ENCODE measurements at places on chromosomes 11 and 22.
A peak's percentile ranks its signal among the peaks of the same experiment; 100 is the strongest.

DNA sequence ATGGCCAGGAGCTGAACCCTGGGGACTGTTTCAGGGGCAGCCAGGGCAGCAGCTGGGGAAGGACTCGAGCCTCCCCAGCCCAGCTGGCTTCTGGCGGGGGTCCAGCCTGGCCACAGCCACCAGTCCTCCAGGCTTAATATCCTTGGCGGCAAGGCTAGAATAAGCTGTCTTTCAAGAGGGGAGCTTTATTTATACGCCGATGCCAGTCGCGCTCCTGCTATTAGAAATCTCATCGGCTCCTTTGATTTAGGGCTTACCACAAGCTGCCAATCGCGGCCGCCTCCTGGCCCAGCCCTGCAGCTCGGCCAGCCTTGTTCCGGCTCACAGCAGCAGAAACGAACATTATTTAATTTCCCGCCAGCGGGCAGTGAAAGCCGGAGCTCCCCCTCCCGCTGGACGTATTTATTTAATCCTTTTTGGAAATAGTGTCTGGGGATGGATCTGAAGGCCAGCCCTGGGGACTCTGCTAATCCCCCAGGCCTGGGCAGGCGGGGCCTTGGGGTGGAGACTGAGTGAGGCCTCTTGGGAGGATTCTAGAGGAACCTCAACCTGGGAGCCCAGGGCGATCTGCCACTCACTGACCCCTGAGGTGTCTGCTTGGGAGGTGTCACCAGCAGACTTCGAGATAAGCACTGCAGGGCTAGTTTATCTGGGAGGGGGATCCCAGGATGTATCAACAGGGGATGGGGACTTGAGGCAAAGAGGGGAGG, 363.1 kb downstream of the MN1 start:
- H3K27ac ChIP-seq, result no peak overlapping the region
- H3K4me3 ChIP-seq, result no peak overlapping the region
- no peak for DNase-seq
- no peaks in the 10 kb centered on the region for H3K36me3 ChIP-seq
- no peaks in the 10 kb centered on the region for H3K27me3 ChIP-seq

- H3K36me3 ChIP-seq, result no peaks in the 10 kb centered on the region
- no peaks in the 10 kb centered on the region for H3K27me3 ChIP-seq
- H3K4me3 ChIP-seq, result no peak overlapping the region
Measured at GRCh38 chr11:45089251-45089650, 57.2 kb upstream of the PRDM11 start.

DNA sequence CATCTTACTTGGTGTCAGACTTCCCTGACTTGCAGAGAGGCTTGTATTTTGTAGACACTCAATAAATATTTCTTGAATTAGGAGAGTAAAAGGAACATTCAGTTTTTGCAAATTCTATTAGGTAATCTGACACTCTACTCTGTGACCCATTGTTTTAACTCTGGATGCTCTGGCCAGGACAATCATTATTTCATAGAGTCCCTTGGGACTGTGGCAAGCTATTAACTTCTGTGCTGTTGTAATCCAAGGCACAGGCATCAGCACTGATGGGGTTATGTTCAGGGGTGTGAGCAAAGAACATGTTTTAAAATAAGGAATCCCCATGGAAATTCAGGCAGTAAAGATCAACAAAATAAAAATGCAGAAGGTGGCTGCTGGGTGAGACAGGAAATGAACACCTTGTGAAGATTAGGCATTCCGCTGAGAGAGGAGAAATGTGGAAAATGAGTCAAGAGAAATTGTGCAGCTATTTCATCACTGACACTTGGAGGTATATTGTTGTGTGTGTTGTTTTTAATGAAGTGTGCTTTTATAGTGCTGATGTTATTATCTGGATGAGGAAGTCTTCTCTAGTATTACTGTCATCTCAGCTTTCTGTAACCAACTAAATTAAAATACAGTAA, 175.2 kb downstream of the WNT11 start:
- peak; percentile 16 for DNase-seq
- no peaks in the 10 kb centered on the region for H3K27me3 ChIP-seq
- H3K4me3 ChIP-seq, result no peak overlapping the region
- H3K4me1 ChIP-seq, result peaks cover 18% of the 10 kb centered on the region
- H3K27ac ChIP-seq, result no peak overlapping the region

DNA sequence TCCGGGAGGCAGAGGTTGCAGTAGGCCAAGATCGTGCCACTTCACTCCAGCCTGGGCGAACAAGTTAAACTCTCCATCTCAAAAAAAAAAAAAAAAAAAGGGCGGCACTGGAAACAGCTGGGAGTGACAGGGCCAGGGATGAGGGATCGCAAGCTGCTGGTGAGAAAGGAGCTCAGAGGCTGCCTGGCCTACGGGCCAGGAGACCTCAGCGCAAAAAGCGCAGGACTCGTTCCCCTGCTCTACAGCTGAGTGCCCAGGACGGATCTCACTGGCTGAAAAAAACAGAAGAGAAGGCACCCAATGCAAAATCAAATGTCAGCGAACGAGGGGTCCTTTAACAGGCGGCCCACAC, 650 bp upstream of the NUP50 start:
- H3K27me3 ChIP-seq, result no peaks in the 10 kb centered on the region
- DNase-seq, result peak; percentile 51
- H3K27ac ChIP-seq, result peak overlapping the region; percentile 88
- H3K4me1 ChIP-seq, result peaks cover 46% of the 10 kb centered on the region

- H3K27me3 ChIP-seq, result peaks cover 7% of the 10 kb centered on the region
- peaks cover 30% of the 10 kb centered on the region for H3K4me1 ChIP-seq
- H3K36me3 ChIP-seq, result peaks cover 15% of the 10 kb centered on the region
- peak overlapping the region; percentile 73 for H3K4me3 ChIP-seq
- H3K27ac ChIP-seq, result peak overlapping the region; percentile 86
Measured at GRCh38 chr11:63813563-63814382, 517 bp downstream of the SPINDOC start.

GRCh38 chr11:13127161-13127560, 118.0 kb downstream of the RASSF10 start:
- H3K27me3 ChIP-seq, result no peaks in the 10 kb centered on the region
- peaks cover 5% of the 10 kb centered on the region for H3K36me3 ChIP-seq
- no peak overlapping the region for H3K27ac ChIP-seq
- no peaks in the 10 kb centered on the region for H3K4me1 ChIP-seq

- DNase-seq, result peak; percentile 20
- H3K4me3 ChIP-seq, result no peak overlapping the region
- no peaks in the 10 kb centered on the region for H3K27me3 ChIP-seq
- H3K4me1 ChIP-seq, result peaks cover 8% of the 10 kb centered on the region
Measured at GRCh38 chr11:117502015-117502778, 174.5 kb downstream of the CEP164 start.

DNA sequence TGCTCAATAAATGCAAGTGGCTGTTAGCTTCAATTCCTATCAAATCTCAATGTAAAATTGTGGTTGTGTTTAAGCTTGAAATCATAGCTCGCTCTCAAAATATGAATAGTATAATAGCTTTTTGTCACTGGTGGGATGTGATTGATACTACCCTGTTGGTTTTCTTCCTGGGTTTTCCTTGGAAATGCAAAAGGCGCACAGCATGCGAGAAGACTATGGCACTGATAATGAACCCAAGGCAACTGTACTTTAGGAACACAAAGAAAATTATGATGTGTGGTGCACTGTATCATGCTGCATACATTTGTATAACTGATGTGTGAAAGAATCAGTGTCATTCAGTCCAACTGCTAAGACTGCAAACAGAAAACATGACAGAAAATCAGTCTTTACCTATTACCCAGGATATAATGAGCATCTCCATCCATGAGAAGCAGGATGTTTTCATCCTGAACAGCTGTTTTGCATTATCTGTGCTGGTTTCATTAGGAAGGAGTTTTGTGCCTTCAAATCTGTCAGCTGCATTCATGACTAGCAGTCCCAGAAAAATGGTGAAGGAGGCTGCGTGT, 101.2 kb downstream of the TRPC6 start:
- no peaks in the 10 kb centered on the region for H3K36me3 ChIP-seq
- no peak overlapping the region for H3K4me3 ChIP-seq
- peaks cover 11% of the 10 kb centered on the region for H3K4me1 ChIP-seq
- no peaks in the 10 kb centered on the region for H3K27me3 ChIP-seq
- no peak for DNase-seq
- no peak overlapping the region for H3K27ac ChIP-seq

- no peak for DNase-seq
- H3K4me1 ChIP-seq, result peaks cover 14% of the 10 kb centered on the region
- no peak overlapping the region for H3K4me3 ChIP-seq
- H3K36me3 ChIP-seq, result no peaks in the 10 kb centered on the region
- H3K27me3 ChIP-seq, result no peaks in the 10 kb centered on the region
Measured at GRCh38 chr11:92390783-92391182, 166.2 kb downstream of the FAT3 start.

DNA sequence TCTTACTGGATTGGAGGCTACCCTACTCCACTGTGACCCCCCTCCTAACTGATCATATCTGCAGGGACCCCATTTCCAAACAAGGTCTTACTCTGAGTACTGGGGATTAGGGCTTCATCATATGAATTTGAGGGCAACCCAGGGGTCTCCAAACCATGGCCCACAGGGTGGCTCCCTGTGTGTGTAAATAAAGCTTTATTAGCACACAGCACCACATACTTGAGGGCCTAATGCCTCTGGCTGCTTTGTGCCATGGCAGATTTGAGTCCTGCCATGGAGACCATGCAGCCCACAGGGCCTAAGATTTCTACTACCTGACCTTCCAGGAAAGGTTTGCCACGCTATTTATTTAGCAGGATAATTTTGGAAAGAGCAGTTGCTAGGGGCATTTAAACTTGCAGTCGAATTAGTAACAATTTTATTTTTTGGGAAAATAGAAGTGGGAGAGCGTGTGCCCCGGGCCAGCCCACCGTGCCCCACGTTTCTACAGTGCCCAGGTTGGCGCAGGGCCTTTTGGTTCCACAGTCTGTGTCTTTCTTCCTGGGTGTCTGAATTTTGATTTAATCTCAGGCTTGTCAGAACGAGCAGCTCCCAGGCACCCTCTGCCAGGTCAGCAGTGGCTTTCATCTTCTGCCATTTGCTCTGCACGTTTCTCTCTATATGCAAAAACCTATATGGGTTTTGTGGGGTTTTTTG, 92.3 kb downstream of the KCNQ1 start:
- DNase-seq, result no peak
- H3K27ac ChIP-seq, result no peak overlapping the region
- no peaks in the 10 kb centered on the region for H3K36me3 ChIP-seq
- peaks cover 8% of the 10 kb centered on the region for H3K4me1 ChIP-seq

- peak overlapping the region; percentile 88 for H3K4me3 ChIP-seq
- peak overlapping the region; percentile 74 for H3K27ac ChIP-seq
- H3K27me3 ChIP-seq, result peaks cover 30% of the 10 kb centered on the region
- H3K4me1 ChIP-seq, result peaks cover 37% of the 10 kb centered on the region
- peak; percentile 99 for DNase-seq
Measured at GRCh38 chr11:63767565-63768236, 874 bp downstream of the ZFTA start.

- no peaks in the 10 kb centered on the region for H3K36me3 ChIP-seq
- no peaks in the 10 kb centered on the region for H3K4me1 ChIP-seq
- DNase-seq, result no peak
- no peaks in the 10 kb centered on the region for H3K27me3 ChIP-seq
Measured at GRCh38 chr11:31940371-31941037, 129.4 kb upstream of the PAX6 start.

DNA sequence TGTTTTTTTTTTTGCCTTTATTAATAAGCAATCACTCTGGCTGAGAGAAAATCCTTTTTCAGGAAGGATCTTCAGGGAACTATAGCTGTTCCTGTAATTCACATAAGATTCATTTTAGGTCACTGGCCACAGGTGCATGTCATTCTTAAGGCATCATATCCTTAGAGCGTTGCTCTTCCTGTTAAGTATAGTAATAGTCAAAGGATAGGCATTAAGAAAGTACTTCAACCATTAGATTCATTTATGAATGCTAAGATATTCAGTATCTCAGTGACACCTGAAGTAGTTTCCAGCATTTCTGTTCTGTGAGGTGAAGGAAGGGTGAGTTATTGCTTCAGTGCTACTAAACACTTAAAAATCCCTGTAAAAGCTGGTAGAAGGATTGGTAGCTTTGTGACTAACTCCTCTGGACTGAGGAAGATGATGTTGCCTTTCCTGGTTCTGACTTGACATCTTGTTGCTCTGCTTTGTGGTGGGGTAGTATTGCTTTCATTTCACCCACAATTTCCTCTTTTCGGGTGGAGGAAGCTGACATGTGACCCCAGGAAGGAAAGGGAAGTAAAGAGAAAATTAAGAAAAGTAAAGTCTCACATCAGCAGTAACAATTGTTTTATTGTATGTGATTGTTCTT, 34.7 kb downstream of the RNF169 start:
- H3K27me3 ChIP-seq, result no peaks in the 10 kb centered on the region
- H3K4me1 ChIP-seq, result no peaks in the 10 kb centered on the region
- H3K4me3 ChIP-seq, result no peak overlapping the region
- H3K27ac ChIP-seq, result no peak overlapping the region
- DNase-seq, result no peak

- H3K27ac ChIP-seq, result no peak overlapping the region
- no peaks in the 10 kb centered on the region for H3K27me3 ChIP-seq
- H3K4me3 ChIP-seq, result no peak overlapping the region
- no peak for DNase-seq
- H3K4me1 ChIP-seq, result no peaks in the 10 kb centered on the region
- H3K36me3 ChIP-seq, result no peaks in the 10 kb centered on the region
Measured at GRCh38 chr11:30724274-30724673, 138.1 kb upstream of the MPPED2 start.

GRCh38 chr22:50717709-50718351, 20.2 kb upstream of the ACR start:
- H3K27me3 ChIP-seq, result peaks cover 51% of the 10 kb centered on the region
- no peak overlapping the region for H3K4me3 ChIP-seq
- DNase-seq, result no peak
- no peaks in the 10 kb centered on the region for H3K36me3 ChIP-seq
- no peak overlapping the region for H3K27ac ChIP-seq
- H3K4me1 ChIP-seq, result no peaks in the 10 kb centered on the region

- H3K4me3 ChIP-seq, result no peak overlapping the region
- no peak overlapping the region for H3K27ac ChIP-seq
- H3K36me3 ChIP-seq, result no peaks in the 10 kb centered on the region
- H3K27me3 ChIP-seq, result peaks cover 41% of the 10 kb centered on the region
Measured at GRCh38 chr11:2926611-2927051, 2.6 kb downstream of the PHLDA2 start.

GRCh38 chr22:38345782-38346181, 28.5 kb upstream of the CSNK1E start:
- H3K36me3 ChIP-seq, result no peaks in the 10 kb centered on the region
- no peaks in the 10 kb centered on the region for H3K27me3 ChIP-seq
- H3K4me3 ChIP-seq, result no peak overlapping the region
- no peak overlapping the region for H3K27ac ChIP-seq
- DNase-seq, result no peak

GRCh38 chr11:76704171-76704948, 33.8 kb upstream of the LRRC32 start:
- H3K4me3 ChIP-seq, result peak overlapping the region; percentile 19
- H3K36me3 ChIP-seq, result no peaks in the 10 kb centered on the region
- H3K4me1 ChIP-seq, result peaks cover 15% of the 10 kb centered on the region
- peak; percentile 74 for DNase-seq
- H3K27me3 ChIP-seq, result no peaks in the 10 kb centered on the region
- peak overlapping the region; percentile 88 for H3K27ac ChIP-seq

All from GM23338 (cell line).